Stimulated activated CD8-positive, alpha-beta memory T cell treated with anti-CD3 and anti-CD28 coated beads, Interleukin-7, amount 100 ng/mL, for 1 hour (primary cell): ENCODE measurements at places on chromosomes 1 and 21.

GRCh38 chr1:32501865-32502264 lies 37.0 kb downstream of the ZBTB8B start:
- DNase-seq: no peak

DNA sequence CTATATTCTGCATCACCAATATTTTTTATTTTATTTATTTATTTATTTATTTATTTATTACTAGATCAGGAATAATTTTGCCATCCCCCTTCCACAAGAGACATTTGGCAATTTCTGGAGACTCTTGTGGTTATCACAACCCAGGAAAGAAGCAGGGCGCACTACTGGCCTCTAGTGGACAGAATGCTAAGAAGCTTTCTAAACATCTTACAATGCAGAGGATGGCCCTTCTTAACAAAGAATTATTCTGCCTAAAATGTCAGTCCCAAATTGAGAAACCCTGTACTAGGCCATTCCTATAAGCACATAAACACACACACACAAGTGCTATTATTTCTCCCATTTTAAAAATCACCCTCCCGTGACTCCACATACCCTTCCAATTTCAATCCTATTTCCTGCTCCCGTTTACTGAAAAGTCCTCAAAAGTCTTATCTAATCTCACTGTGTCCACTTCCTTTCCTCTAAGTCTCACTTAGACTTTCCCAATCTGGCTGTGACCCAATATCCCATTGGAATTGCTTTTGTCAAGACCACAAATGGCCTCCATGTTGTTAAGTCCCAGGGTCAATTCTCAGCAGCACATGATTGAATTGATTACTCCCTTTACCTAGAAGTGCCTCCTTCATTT lies 43.7 kb upstream of the RNF11 start:
- DNase-seq: peak; percentile 26

- no peak for DNase-seq
Observed at GRCh38 chr1:235714205-235714897, 64.8 kb upstream of the GNG4 start.

- DNase-seq: no peak
Observed at GRCh38 chr1:229296541-229296941, 25.6 kb downstream of the RAB4A start.

GRCh38 chr1:2009101-2010053 lies 5.8 kb upstream of the CFAP74 start:
- no peak for DNase-seq

- DNase-seq: peak; percentile 20
Observed at GRCh38 chr1:156860628-156861423, at the start of gene NTRK1. TSS of gene NTRK1 (plus strand) at chr1:156860865. CDS start at chr1:156860935, 70 bp downstream.

- DNase-seq: no peak
Observed at GRCh38 chr1:76374086-76374485, 299.5 kb downstream of the ST6GALNAC3 start.

- no peak for DNase-seq
Observed at GRCh38 chr21:36499578-36500471, 19.9 kb upstream of the CLDN14 start.

DNA sequence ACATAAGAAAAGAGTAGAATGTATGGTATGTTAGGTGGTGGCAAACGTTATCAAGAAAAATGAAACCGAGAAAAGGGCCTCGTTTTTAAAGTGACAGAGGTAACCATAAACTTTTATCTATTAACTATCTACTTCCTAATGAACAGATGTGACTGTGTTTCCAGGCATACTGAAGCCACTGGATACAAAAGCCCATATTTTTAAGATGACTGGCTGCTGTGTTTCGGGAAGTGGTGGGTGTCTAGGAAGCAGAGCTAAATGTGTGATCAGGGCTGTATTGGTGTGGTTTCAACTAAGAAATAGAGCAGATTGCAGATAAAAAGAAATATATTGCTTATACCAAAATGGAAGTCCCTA lies 71.8 kb downstream of the CHRM3 start:
- no peak for DNase-seq

GRCh38 chr1:237901299-237901934 lies 10.7 kb upstream of the ZP4 start:
- DNase-seq: no peak
